Stimulated activated CD8-positive, alpha-beta memory T cell treated with anti-CD3 and anti-CD28 coated beads, Interleukin-4, amount 100 ng/mL, for 24 hours (primary cell): ENCODE measurements at places on chromosomes 7 and 10.

DNA sequence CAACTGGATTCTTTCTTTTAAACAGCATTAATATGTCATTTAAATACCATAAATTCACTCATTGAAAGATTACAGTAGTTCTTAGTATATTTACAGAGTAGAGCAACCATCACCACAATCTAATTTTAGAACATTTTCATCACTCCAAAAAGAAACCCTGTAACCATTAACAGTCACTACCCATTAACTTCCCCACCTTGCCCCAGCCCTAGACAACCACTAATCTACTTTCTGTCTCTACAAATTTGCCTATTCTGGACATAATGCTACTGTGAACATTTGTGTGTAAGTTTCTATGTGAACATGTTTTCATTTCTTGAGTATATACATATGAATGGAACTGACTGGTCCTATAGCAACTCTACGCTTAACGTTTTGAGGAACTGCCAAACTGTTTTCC lies 42.4 kb downstream of the P4HA1 start:
- DNase-seq, result no peak

- DNase-seq, result no peak
Observed at GRCh38 chr10:86663576-86664339, 4.6 kb upstream of the LDB3 start.

DNA sequence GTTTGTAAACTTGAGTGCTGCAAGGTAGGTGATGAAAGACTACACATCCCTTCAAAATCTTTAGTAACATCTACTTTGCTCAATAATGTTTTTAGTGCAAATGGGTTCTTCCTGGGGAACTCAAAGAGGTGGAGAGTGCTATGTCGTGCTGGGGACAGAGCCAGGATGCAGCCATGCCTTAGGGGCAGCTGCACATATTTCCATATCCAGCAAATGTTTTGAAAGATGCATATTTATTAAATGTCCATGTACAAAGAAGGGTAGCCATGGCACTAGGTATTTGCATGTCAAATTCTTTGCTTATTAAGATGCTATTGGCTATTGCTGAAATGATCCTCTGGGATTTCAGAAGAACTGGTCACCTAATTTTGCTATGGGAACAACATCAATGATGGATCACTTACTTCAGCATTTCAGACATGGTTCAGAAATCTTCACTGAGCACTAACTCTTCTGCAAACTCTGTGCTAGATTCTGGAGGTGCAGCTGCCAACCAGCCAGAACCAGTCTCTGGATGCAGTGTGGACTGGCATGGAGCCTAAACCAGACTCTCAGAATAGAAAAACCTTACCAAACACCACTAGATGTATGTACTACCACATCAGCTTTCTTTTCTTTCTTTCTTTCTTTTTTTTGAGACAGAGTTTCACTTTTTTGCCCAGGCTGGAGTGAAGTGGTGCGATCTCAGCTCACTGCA lies 31.7 kb upstream of the DNMBP start:
- no peak for DNase-seq

- no peak for DNase-seq
Observed at GRCh38 chr10:116669832-116670644, 49.3 kb downstream of the PNLIPRP2 start.

DNA sequence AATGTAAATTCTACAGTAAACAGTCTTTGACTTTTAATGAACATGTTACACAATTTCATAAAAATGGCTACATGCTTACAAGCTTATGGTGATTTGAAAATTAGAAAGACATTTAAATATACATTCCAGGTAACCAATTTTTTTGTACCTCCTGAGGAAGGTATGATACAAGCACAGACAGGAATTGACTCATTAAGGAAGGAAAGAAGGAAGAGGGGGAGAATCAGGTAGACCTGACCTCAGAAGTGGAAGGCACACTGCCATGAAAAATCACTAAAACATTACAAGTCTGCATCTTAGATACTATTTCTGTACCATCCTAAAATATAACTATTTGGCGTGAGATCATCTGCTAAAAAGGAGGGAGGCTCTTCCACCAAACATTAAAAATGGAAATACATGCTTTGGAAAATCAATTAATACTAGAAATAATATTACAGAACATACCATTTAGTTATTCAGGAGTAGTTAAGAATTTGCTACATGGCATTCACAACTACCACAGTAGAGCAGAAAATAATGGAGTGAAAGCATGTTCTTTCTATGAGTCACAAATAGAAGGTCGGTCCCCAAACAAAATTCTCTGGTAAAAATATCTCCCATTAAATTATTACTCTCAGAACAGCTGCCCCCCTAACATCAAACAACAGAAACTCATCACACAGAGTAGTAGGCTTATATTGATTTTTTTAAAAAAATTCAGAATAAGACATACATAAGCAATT lies 15.2 kb downstream of the RAB11FIP2 start:
- no peak for DNase-seq

DNA sequence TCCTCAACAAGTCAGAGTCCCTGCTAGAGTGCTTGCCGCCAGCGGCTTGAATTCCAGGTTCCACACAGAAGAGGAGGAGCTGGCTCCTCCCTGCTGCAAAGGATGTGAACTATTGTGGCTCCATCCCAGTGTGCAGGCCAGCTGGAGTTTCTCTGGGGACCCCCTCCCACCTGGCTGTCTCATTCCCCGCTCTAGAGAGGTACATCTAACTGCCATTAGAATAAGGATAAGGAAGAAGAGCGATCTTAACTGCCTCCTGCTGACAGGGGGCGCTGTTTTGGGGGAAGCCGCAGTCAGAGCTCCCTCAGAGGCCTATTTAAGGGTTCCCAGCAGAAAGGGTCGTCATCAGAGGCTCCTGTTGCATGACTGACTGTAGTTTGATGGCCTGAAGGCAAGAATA lies 40.8 kb upstream of the HECW1 start:
- no peak for DNase-seq

DNA sequence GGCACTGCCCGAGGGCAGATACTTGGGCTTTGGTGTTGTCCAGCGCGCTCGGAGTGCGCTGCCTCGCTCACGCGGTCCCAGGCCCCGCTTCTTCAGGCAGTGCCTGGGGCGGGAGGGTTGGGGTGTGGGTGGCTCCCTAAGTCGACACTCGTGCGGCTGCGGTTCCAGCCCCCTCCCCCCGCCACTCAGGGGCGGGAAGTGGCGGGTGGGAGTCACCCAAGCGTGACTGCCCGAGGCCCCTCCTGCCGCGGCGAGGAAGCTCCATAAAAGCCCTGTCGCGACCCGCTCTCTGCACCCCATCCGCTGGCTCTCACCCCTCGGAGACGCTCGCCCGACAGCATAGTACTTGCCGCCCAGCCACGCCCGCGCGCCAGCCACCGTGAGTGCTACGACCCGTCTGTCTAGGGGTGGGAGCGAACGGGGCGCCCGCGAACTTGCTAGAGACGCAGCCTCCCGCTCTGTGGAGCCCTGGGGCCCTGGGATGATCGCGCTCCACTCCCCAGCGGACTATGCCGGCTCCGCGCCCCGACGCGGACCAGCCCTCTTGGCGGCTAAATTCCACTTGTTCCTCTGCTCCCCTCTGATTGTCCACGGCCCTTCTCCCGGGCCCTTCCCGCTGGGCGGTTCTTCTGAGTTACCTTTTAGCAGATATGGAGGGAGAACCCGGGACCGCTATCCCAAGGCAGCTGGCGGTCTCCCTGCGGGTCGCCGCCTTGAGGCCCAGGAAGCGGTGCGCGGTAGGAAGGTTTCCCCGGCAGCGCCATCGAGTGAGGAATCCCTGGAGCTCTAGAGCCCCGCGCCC lies at the start of gene NPY:
NPY (plus strand) TSS at position 294 of the 802 bp plus-strand sequence. CDS start 1,051 bp downstream, outside the sequence.
- DNase-seq, result no peak

DNA sequence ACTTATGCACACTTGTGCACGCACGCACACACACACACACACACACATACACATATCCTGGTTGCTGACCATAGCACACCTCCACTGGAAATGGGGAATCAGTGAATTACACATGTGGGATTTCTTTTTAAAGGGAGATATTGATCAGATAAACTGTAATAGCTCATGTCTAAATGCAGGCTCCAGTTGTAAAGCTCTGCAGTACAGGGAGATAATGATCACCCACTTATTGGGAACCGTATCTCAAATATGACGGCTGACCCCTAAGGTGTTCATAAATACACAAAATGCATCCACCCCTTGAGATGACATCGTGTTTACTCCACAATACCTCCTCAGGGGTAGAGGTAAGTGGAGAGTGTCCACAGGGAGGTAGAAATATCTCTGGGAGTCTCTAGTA lies 79.2 kb downstream of the PLXNA4 start:
- no peak for DNase-seq

DNA sequence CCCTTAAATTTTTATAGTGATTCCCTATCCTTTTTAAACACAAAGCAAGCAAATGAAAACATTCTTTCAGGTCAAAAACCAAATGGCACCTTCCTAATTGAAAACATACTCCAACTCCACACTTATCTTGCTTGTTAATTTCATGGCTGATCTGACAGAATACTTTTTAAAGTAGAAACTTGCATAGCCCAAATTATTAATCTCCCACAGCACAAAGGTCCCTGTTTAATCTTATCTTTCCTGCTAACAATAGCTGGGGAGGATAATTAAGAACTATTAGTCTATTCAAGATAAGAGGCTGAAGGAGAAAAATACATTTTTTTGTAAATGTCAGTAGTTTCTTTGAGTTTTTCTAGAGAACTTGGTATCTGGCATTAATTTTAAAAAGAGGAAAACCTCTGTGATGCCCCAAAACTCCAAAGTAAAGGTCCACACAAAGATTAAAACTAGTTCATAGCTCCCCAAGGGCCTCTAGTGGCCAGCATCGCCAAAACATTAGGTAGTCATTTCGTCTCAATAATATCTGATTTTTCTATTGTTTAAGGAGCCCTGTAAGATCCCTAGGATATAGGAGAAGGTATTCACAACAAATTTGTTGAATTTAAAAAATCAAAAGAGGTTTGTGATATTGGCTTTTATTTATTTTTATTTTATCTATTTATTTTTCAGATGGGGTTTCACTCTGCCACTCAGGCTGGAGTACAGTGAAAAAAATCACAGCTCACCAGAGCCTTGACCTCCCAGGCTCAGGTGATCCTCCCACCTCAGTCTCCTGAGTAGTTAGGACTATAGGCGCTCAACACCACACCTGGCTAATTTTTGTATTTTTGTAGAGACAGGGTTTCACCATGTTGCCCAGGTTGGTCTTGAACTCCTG lies 14.7 kb downstream of the CDNF start:
- peak; percentile 19 for DNase-seq

GRCh38 chr7:135364206-135364605 lies 130.6 kb downstream of the STRA8 start:
- DNase-seq, result no peak

DNA sequence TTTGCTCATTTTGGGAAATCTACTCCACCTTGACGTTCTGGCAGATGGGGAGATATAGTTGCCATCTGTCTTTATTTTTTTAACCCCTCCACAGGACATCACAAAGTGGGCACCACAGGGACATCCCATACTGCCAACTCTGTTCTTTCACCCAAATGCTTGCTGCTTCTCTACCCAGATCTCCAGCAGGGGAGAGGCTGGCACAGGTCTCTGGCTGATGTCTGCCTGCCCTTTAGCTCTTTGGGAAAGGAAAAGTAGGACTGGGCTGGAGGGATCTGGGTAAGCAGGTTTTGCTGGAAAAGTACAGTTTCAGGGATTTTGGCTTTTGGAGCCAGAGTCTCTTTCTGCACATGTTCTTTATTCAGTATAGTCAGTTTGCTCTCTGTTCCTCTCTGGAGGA lies 156.7 kb downstream of the ANLN start:
- DNase-seq, result no peak

GRCh38 chr7:37277513-37277912 lies 171.2 kb downstream of the ELMO1 start:
- DNase-seq, result no peak

- no peak for DNase-seq
Observed at GRCh38 chr10:28396331-28396730, 93.5 kb upstream of the MPP7 start.

GRCh38 chr10:55104738-55105137 lies 303.7 kb upstream of the PCDH15 start:
- no peak for DNase-seq
